ENCODE measurements at places on chromosomes 4 and X.
A peak's percentile ranks its signal among the peaks of the same experiment; 100 is the strongest.

DNA sequence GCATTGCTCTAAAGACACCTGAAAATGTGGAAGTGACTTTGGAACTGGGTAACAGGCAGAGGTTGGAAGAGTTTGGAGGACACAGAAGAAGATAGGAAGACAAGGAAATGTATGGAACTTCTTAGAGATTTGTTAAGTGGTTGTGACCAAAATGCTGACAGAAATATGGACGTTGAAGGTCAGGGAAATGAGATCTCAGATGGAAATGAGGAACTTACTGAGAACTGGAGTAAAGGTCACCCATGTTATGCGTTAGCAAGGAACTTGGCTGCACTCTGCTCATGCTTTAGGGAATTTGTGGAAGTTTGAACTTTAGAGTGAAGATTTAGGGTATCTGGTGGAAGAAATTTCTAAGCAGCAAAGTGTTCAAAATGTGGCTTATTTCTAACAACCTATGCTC, 99.4 kb downstream of the FAM13A start:
- no peak for DNase-seq

DNA sequence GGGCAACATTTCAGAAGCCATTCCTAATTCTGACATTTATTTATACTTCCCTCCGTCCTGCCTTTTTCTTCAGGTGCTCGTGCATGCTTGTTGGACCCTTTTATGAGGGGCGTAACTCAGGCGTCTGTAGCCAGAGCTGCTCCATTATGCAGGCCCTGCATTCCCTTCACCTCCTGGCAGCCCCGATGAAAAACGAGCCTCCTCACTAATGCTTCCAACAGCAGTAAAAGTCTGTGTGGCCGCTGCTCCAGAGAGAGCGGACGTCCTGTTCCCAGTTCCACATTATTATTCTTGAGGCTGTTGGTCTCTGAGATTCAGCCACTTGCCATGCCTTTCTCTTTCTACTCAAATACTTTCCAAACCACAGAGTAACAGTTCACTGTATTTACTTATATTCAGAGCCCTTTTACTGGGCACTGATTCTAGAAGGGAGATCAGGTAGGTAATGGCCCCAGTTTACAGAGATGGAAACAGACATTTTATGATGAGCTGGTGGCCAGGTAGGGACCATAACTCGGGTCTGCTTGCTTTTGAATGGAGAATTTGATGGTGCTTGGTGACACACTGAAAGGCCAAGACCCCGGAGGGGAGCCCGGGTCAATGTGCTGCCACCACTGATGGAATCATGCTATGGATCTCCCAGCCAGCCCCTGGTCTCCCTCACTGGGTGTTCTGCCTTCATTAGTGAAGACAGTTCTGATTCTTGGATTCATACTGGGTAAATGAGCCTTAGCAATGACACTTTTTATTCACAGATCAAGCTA, 101.0 kb downstream of the GATB start:
- DNase-seq = no peak

- no peak for DNase-seq
Observed at GRCh38 chrX:150692296-150692695, 900 bp upstream of the MTMR1 start.

- DNase-seq = no peak
Observed at GRCh38 chr4:10080589-10081217, 35.9 kb downstream of the WDR1 start.

DNA sequence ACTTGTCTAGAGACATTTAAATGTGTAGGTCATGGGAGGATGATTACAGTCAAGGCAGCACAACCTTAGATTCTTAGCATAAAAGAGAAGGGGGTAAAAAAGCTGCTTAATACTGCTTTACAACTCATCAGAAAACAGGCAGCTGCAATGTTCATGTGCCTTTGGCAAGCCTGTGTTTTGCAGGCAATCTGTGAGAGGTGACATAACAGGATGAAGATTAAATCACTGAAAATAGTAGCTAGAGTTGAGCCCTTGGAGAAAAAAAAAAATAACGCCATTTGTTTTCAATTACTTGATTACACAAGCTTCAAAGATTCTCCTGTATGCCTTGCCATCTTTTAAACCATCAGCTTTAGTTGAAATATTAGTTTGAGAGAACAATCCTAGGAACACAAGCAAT, 847.6 kb upstream of the LCORL start:
- no peak for DNase-seq

DNA sequence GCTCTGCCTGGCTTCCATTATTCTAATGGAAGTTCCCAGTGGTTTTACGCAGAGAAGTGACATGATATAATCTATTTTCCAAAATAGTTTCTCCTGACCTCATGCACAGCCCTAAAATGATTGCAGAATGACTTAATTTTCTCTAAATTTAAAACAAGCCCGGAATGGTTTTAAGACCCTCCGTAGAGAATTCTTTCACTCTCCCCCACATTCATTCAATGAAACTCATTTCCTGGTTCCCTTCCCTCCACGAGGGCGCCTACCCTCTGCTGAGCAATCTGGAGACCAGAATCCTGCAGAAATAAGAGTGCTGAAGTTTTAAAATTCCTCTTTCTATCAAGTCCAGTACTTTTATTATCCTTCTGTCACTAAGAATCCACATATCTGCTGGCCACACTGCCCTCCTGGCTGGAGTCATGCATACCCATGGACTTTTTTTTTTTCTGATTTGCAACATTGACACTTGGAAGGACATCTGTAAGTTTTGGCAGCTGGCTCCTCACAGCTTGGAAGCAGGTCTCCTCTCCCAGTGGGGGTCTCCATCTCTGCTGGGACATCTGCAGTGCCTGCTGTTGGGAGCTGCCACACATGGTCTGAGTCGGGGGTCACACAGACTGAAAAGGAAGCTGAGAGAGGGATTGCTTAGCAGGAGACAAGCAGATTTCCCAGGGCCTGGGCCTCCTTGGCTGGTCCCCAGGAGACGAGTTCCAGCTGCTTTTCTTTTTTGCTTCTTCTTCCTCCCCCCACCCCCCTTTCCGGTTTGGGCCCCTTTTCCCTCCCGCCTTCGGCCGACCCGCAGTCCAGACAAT, 86.1 kb downstream of the SOWAHB start:
- DNase-seq = no peak

DNA sequence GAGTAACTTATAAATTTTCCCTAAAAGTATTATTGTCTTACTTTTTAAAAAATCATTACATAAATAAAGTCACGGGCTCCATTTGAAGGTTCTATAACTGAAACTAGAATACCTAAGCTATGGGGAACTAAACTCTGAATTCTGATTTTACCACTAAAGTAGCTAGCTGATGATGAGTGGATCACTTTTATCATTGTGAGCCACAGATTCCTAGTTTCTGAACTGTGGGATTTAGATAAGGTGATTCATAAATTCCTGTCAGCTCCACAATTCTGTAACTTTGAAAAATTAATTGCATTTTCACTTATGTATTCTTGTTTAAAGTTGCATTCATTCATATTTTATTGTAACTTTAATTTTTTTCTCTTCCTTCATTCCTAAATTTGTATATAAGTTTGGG, 540.9 kb downstream of the GBA3 start:
- DNase-seq = no peak

- no peak for DNase-seq
Observed at GRCh38 chr4:66613591-66613990, 931.7 kb downstream of the CENPC start.

- DNase-seq = no peak
Observed at GRCh38 chr4:183249854-183250253, 70.2 kb downstream of the CLDN22 start.

GRCh38 chrX:3567686-3568085, 145.8 kb downstream of the PRKX start:
- no peak for DNase-seq

DNA sequence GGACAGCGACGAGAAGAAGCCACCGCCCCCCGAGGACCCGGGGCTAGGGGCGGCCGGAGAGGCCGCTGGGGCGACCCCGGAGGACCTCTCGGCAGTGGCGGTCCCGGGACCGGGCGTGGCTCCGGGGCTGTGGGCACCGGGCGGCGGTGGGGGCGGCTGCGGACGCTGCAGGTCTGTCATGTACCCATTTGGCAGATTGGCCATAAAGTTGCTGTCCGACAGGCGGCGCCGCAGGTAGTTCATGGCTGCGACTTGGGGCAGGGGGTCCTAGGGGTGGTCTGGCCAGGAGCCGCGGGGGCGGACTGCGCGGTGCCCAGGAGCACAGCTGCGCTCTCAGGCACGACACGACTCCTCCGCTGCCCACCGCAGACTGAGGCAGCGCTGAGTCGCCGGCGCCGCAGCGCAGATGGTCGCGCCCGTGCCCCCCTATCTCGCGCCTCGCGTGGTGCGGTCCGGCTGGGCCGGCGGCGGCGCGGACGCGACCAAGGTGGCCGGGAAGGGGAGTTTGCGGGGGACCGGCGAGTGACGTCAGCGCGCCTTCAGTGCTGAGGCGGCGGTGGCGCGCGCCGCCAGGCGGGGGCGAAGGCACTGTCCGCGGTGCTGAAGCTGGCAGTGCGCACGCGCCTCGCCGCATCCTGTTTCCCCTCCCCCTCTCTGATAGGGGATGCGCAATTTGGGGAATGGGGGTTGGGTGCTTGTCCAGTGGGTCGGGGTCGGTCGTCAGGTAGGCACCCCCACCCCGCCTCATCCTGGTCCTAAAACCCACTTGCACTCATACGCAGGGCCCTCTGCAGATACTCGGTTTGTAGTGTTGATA, at the start of gene SYN1:
TSS of gene SYN1 (minus strand) at position 372 of the 817 bp plus-strand sequence. CDS start at position 243, 129 bp downstream.
- DNase-seq = peak; percentile 81

GRCh38 chrX:48905090-48905790, 6.2 kb downstream of the SLC35A2 start:
- no peak for DNase-seq

GRCh38 chr4:101283434-101283833, 63.9 kb downstream of the PPP3CA start:
- no peak for DNase-seq

- no peak for DNase-seq
Observed at GRCh38 chr4:16684097-16684496, 214.3 kb downstream of the LDB2 start.

- DNase-seq = no peak
Observed at GRCh38 chrX:43809463-43809862, 72.8 kb downstream of the MAOB start.

GRCh38 chrX:69506617-69507499, 2.7 kb downstream of the NALF2 start:
- DNase-seq = no peak

DNA sequence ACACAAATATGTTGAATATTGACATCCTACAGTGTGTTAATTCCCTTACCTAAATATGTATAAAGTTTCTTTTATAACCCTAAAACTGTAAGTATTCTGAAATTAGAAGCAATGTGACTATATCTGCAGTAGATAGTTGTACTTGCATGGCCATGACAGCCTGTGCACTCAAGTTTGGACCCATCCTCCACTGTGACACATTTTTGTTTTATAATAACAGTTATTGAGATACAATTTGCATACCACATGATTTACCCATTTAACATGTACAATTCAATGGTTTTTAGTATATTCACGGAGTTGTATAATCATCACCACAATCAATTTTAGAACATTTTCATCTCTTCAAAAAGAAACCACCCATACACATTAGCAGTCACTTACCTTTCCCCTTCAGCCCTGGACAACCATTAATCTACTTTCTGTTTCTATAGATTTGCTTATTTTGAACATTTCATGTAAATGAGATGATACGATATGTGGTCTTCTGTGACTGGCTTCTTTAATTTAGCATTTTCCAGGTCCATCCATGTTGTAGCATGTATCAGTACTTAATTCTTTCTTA, 29.6 kb downstream of the HERC3 start:
- no peak for DNase-seq

GRCh38 chr4:41505161-41505661, 32.7 kb upstream of the LIMCH1 start:
- DNase-seq = no peak

DNA sequence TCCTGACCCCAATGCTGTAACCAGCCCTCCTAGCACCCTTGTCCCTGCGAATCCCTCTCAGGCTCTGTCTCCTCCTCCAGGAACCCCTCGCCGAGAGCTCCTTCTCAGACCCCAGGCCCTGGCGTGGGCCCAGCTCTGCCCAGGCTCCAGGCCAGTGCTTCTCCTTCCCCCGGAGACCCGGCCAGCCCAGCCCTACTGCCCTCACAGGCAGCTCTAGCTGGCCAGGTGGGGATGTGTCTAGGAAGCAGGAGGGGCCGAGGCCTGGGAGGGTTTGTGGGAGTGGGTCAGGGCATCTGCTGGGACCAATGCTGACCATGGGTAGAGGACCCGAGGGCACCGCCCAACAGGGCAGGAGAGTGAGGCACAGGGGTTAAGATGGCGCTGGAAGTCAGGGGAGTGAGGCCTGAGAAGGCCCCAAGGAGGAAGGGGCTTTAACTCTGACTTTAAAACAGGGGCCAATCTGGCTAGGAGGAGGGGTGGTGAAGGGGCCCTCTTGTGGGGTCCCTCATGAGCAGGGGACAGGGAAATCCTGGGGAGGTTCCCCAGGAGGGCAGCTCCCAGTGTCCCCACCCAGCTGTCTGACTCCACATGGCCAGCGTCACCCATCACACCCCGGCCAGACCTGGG, 64.7 kb upstream of the NKX1-1 start:
- peak; percentile 6 for DNase-seq

GRCh38 chr4:21991050-21991449, 42.5 kb upstream of the KCNIP4 start:
- no peak for DNase-seq

DNA sequence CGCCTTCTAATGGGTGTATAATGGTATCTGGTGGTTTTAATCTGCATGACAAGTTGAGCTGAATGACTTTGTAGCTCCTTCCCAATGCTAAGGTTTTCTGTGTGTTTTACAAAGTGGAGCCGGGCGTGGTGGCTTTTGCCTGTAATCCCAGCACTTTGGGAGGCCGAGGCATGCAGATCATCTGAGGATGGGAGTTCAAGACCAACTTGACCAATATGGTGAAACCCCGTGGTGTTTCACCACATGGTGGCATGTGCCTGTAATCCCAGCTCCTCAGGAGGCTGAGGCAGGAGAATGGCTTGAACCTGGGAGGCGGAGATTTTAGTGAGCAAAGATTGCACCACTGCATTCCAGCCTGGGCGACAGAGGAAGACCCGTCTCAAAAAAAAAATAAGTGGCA, 28.9 kb downstream of the ARFIP1 start:
- peak; percentile 32 for DNase-seq

GRCh38 chrX:154378059-154378798, 866 bp upstream of the EMD start:
- DNase-seq = peak; percentile 29

DNA sequence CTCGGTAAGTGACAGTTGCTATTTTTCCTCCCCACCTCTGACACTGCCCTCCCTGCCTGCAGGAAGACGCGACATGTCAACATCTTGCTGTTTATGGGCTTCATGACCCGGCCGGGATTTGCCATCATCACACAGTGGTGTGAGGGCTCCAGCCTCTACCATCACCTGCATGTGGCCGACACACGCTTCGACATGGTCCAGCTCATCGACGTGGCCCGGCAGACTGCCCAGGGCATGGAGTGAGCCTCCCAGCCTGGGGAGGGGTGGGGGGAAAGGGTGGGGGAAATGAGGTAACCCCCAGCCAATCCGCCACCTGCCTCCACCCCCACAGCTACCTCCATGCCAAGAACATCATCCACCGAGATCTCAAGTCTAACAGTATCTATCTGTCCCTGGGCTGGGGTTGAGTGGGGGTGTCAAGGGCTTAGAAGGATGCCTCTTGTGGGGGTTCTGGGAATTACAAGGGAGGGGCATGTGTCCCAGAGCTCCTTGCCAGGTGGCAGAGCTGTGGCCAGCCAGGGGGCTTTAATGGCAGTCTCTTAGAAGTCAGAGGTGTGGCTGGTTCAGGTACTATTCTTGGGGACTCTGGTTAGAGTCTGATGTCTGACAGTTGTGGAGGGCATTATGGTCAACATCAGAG, 7.8 kb downstream of the ARAF start:
- peak; percentile 39 for DNase-seq

Data from WTC11 (cell line).